GDM1 (cell line): ENCODE measurements at places on chromosomes 2 and 18.
A peak's percentile ranks its signal among the peaks of the same experiment; 100 is the strongest.

GRCh38 chr2:169782513-169782912, 16.2 kb upstream of the SSB start:
- DNase-seq, result no peak

- DNase-seq, result no peak
Observed at GRCh38 chr2:153971855-153972254, 100.1 kb downstream of the GALNT13 start.

GRCh38 chr2:116975608-116976007, 838.9 kb upstream of the DDX18 start:
- DNase-seq, result no peak

DNA sequence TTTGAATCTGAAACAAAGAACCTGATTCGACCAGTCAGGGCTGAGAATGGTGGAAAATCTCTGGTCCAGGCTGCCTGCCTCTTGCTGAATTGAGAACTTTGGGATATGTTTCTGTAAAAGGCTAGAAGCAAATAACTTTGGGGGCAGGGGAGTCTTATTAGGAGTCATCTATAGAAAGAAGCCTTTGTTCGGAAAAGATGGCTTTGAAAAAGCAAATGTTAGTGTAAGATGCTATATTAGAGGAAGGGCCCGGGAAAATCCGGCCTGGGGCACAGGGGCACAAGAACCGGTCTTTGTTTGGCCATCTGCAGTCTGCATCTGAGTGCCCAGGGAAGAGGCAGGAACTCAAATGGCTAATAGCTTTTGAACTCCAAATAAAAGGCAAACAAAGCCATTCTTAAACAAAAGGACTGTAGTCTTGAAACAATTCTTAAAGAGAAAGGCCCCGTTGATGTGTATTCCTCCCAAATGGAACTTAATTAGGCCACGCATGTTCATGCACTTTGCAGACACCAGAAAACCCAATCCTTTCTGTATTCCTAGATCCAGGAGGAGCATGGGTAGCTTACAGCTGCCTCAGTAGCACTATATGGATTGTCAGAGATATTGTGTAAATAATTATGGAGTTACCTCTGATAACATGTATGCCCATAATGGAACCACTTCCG, 180.0 kb upstream of the ARL4C start:
- no peak for DNase-seq

DNA sequence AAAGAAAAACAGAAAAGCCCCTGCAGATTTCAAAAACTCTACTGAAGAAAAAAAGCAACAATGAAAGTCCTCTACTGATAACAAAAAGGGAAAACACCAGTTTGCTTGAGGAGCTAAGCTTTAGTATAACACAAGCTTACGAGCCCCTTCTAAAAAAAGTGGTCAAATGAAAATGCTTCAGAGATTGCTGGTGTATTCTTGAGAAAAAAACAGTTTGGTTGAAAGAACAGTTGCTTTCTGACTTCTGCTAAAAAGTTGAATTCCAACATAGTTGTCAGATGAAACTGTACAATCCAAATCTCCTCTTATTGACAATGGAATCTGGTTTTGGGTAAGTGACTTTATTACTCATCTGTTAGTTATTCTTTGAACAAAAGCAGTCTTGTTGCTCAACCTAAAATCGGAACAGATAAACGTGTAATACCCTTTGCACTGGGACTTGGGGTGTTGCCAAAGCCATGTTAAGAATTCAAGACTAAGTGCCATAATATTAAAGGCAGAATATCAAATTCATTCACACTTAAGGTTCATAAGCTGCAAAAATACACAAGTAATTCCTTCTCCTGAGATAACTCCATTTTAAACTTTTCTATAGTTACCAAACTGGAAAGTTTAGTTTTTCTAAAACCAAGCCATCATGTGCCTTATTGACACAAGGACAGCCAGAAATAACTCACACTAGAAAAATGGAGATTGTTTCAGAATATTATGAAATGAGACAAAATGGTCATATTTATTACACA, 45.3 kb upstream of the SPAG16 start:
- no peak for DNase-seq

DNA sequence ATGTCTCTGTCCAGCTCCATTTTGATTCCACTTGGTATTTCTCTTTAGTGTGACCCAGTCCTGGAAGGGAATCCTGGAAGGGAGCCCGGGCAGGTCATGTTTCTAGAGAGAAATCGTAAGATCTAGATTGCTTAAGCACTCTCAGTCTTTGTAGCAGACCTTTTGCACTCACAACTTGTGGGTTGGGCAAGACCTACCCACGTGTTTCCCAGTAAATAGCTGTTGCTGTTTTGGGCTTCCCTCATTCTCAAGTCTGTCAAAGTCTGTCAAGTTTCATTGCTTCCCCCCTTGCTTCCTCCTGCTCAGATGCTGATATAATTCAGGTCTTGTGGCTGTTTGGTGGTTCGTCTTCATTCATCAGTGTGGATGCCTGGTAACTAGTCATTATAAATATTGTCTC, 17.4 kb upstream of the NEMP2 start:
- peak; percentile 57 for DNase-seq

GRCh38 chr2:112881217-112881985, 29.6 kb upstream of the IL37 start:
- peak; percentile 65 for DNase-seq

DNA sequence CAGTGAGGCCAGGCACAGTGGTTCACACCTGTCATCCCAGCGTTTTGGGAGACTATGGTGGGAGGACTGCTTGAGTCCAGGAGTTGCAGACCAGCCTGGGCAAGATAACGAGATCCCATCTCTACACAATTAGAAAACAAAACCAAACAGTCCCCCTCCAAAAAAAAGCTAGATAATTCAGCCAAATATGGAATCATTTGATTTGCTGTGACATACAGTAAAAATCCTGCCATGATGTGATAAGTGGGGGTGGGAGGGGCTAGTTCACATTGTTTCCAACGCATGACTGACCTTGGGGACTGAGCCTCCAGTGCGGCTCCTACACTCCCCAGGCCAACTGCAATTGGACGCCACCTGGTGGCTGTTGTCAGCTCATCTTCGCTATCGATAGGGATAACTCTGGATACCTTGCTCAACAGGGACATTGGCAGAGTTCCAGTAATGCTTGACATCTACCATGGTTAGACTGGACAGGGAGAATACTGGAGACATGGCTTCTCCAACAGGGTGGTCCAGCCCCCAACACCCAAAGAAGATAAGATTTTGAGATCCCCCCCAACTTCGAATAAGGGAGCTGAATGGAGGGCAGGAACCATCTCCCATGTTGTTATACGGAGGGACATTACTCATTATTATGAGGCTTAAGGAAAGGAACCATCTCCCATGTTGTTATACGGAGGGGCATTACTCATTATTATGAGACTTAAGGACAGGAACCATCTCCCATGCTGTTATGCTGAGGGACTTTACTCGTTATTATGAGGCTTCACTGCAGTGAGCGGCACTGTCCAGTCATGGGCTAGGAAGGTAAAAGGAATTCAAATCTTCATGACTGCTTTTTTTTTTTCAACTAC, 135.9 kb downstream of the TGIF1 start:
- peak; percentile 73 for DNase-seq

GRCh38 chr2:61018318-61018755, 282 bp upstream of the PUS10 start:
- DNase-seq, result no peak

DNA sequence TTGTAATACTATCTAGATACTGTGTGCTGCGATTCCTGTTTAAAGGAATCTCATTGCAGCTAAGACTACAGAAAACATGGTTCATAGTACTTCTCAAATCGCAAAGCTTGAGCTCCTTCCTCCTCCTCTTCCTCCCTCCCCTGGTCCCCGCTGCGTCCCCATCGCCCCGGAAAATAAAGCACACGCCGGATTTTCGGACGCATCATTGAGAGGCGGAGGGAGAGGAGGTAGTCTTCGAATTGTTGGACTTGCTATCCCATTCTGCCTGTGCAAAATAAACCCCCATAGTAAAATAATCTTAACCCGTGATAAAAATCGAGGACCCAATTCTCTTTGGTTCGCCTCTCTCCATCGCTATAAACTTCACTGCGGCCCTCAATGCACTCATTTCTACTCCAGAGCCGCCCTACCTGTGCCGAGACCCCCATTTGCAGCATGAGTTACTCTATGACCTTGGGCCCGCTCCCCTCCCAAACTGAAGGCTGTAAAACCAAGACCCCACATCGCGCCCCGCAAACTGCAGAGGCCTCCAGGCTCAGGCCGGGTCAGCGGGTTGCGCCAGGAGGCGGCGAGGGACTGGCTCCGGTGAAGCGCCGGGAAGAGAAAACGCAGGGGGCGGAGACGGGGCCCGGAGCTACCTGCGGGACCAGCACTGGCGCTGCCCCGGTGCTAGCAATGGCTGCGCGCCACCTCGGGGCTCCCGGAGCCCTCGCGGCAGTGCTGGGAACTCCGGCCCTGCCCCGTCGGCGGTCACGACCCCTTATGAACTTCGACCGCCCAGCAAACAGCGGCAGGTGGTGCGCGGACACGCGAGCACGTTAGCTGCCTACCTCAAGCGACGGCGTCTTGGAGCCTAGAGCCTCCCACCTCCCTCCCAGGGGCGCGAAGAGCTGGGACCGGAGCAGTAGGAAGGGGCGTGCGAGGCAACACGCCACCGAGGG, 649 bp downstream of the ESCO1 start:
- no peak for DNase-seq

DNA sequence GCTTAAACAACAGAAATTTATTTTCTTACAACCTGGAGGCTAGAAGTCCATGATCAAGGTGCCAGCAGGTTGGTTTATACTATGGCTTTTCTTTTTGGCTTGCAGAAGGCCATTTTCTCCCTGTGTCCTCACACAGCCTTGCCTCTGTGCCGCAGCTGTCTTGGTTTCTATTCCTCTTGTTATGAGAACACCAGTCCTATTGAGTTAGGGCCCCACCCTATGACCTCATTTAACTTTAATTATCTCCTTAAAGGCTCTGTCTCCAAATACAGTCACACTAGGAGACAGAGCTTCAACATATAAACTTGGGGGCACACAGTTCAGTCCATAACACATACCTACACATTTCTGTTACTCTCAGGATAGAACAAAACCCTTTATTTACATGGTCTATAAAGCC, 17.3 kb upstream of the RHOB start:
- DNase-seq, result no peak

DNA sequence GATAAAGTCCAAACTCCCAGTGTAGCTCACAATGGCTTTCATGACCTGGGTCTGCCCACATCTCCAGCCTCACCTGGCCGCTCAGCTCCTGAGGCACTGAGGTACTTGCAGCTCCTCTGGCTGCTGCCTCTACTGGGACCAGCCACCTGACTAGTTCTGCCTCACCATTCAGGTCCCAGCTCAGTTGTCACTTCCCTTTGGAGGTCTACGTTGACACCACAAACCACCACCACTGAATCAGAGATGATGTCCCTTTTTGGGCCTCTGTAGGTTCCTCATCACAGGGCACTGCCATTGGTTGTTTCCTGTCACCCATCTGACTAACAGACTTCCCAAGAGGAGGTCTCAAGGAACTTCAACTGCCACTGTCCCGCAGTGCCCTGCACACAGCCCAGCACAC, 21.2 kb downstream of the SPP2 start:
- peak; percentile 40 for DNase-seq

DNA sequence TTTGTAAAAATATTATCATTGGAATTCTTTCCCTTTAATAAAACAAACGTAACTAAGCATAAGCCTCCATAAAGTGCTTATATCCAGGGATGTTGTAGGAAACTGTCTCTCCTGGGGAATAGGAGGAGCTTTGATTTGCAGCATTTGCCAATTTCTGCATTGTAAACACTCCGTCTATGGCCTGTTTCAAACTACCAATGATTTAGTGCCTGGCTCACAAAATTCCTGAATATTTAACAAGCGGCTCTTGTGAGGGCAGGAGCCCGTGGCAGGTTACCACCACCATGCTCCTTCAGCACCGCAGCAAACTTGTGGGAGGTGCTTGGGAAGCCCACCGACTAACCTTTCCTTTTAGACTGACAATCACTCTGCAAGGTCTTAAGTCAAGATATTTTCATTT, 520.3 kb downstream of the SOX11 start:
- no peak for DNase-seq

GRCh38 chr2:208248601-208249000, 6.3 kb downstream of the IDH1 start:
- no peak for DNase-seq

GRCh38 chr2:218093879-218094278, 24.8 kb downstream of the RUFY4 start:
- no peak for DNase-seq

- DNase-seq, result no peak
Observed at GRCh38 chr2:50018292-50018691, 864.0 kb upstream of the FSHR start.

GRCh38 chr18:59540780-59541179, 156.4 kb downstream of the CCBE1 start:
- DNase-seq, result no peak

DNA sequence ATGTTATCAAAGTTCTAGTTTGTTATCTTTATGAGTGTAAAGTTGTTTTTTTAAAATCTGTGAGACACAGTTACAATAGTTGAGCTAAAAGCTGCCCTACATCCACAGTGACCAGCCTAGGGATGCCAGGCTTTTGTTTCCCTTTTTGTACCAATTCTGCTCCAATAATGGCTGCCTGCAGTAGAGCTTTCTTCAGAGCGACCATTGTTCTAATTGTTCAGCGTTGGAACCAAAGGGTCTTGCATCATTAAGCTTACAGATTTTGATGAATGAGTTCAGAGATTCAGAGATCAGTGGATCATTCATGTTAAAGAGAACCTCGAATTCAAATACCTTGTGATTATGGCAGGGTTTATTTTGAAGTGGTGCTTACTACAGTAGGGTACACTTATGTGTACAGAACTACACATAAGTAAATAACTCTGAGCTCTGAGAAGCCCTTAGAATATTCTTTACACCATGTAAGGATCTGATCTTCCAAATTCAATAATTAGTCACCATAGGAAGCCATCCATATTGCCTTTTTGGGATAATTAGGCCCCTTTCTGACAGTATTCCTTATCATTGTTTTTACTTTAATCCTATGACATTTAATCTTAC, 157.9 kb downstream of the MYO1B start:
- no peak for DNase-seq

DNA sequence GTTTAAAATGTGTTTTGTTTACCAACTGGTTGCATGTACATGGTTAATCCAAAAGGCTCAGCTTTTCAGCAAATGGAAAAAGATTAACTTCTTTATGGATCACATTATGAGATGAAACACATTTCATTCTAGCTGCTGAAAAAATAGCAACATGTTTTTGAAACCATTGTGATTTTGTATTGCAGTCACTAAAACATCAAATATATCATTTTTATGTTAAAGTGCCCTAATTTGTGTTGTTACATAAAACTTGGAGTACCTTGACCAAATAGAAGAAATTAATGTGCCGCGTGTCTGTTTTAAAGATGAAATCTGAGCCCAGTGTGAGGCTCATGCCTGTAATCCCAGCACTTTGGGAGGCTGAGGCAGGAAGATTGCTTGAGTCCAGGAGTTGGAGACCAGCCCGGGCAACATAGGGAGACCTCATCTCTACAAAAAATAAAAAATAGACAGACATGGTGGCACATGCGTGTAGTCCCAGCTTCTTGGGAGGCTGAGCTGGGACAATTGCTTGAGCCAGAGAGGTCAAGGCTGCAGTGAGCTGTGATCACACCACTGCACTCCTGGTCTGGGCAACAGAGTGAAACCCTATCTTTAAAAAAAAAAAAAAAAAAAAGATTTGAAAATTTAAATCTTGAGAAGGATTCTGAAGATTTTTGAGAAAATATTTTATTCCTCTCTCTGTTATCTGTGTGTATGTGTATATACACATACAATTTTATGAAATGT, 96.6 kb downstream of the FMNL2 start:
- no peak for DNase-seq

GRCh38 chr2:70851704-70852103, 16.1 kb upstream of the CD207 start:
- peak; percentile 46 for DNase-seq
